ENCODE measurements at places on chromosomes 2 and 18.

- DNase-seq: no peak
These were observed 147.5 kb downstream of the PARD3B start for GRCh38 chr2:204692790-204693189.

- no peak for DNase-seq
These were observed 195.8 kb downstream of the MTX2 start for GRCh38 chr2:176464886-176465564.

DNA sequence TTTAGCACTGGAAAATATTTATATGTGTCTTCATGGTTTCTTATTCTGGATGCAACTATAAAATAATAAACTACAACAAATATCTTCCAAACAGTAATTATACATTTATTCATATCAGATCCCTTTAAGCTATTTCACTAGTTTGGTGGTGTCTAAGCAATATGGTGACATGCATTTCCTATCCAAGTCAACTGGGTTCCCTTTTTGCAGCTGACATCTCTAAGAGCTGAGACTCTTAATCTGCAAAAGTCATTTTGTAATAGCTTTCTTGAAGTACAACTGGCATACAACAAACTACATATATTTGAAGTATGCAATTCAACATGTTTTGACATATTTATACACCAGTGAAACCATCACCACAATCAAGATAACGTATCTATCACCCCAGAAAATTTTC is 59.9 kb upstream of the SLC1A4 start:
- DNase-seq: no peak

DNA sequence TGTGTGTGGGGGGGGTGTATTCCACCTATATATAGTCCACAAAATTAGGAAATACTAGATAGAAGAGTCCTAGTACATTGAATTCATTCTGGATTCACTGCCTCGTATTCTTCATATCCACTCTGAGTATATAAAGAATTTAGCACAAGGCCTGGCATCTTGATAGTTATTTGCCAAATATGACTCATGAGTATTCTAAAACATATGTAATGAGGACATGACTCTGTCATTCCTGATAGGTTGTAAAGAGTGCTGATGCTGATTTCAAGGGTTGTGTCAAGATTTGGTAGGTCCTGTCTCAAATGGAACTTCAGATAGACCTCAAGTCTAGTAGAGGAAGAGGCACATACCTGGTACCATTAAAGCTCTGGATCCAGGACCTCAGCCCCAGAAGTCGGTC is 173.4 kb upstream of the BOD1L2 start:
- no peak for DNase-seq

GRCh38 chr2:26640331-26640745 is 828 bp downstream of the CIB4 start:
- peak; percentile 21 for DNase-seq

GRCh38 chr2:229169751-229170150 is 101.3 kb downstream of the PID1 start:
- peak; percentile 46 for DNase-seq

All from large intestine (tissue), 12 donors.